Hindlimb muscle (tissue), 1 donor: ENCODE measurements at places on chromosomes 16 and 17. TPM values are rescaled to one million over a fixed set of nuclear protein-coding genes. Genes with fewer than 3 reads are reported as not detected.

Gene PRSS22
- polyA plus RNA-seq, result not detected

Gene KRTAP4-1
- polyA plus RNA-seq, result not detected

Gene GINS2
- polyA plus RNA-seq, result 6.5 TPM

Gene ATP1B2
- polyA plus RNA-seq, result 33.8 TPM

Gene CES3
- 0.37 TPM for polyA plus RNA-seq

Gene USP6
- polyA plus RNA-seq, result 21.0 TPM

Gene CCL16
- polyA plus RNA-seq, result 0.13 TPM

Gene CHST6
- 0.77 TPM for polyA plus RNA-seq

GRCh38 chr17:8074554-8074953 lies 13.0 kb downstream of the ALOX12B start:
- DNase-seq, result no peak

DNA sequence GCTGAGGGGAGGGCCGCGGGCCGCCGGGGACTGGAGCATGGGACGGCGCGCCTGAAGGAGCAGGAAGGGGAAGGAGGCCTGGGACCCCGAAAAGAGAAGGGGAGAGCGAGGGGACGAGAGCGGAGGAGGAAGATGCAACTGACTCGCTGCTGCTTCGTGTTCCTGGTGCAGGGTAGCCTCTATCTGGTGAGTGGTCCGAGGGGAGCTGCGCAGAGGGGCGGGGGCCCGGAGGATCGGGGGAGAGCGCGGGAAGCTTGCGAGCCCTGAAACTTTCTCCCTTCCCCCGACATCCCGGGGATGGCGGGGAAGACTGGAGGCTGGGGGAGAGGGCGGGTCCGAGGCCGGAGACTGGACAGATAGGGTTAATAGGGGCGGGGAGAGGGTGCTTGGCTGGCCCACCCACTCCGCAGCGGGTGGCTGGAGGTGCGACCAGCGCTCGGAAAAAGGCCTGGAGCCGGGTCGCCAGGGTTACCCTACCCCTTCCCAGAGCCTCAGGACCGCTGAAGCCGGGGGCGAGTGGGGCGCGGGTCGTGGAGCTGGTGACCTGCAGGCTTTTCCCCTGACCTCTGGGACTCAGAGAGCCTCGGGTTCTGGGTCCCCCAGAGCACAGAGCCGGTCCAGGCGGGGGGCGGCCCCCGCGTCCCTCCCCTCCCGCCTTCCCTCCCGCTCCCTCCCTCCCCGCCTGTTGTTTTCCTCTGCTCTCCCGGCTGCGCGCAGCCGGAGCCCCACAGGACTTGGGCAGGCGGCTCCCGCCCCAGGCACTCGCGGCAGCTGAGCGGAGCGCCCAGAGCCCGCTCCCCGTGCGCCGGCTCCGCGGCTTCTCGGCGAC lies 631 bp downstream of the NXPH3 start:
- peak; percentile 70 for DNase-seq

GRCh38 chr17:77101521-77102410 lies 39.0 kb upstream of the SEC14L1 start:
- no peak for DNase-seq

GRCh38 chr17:65627108-65627507 lies 65.7 kb upstream of the AXIN2 start:
- DNase-seq, result no peak

DNA sequence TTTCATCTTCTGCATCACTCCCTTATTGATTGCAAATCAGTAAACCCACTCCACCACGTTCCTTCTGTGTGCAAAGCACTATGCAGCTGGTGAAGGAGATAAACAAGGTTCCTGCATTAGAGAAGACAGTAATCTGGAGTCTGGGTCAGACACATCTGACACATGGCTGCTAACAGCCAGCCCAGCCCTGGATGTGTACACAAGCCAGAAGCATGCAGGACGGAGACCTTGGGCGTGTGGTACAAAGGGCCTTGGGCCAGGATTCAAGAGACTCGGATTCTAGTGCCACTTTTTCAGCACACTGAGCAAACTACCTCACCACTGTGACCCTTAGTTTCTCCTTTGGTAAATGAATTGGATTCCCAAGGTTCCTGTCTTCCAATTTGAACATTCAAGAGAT lies 86.6 kb upstream of the DNAH9 start:
- DNase-seq, result no peak

- no peak for DNase-seq
Observed at GRCh38 chr17:59139939-59140338, 15.0 kb downstream of the SKA2 start.

DNA sequence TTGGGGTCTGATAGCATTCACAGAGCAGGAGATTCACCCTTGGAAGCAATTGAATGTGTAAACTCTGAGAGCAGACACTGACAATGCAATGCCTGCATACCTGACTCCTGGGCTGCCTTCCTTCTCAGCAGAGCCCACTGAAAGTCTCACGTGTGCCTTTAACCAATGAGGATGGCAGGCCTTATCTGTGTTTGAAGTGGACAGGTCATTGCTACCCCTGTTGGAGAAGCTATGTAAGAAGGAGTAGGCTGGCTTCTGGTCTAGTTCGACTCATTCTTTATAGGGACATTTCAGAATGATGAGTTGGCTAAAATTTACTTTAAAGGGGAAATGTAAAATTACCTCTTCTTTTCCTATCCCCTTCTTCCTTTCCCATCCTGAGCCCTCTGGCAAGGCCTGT lies 446.3 kb downstream of the SLC39A11 start:
- DNase-seq, result no peak

DNA sequence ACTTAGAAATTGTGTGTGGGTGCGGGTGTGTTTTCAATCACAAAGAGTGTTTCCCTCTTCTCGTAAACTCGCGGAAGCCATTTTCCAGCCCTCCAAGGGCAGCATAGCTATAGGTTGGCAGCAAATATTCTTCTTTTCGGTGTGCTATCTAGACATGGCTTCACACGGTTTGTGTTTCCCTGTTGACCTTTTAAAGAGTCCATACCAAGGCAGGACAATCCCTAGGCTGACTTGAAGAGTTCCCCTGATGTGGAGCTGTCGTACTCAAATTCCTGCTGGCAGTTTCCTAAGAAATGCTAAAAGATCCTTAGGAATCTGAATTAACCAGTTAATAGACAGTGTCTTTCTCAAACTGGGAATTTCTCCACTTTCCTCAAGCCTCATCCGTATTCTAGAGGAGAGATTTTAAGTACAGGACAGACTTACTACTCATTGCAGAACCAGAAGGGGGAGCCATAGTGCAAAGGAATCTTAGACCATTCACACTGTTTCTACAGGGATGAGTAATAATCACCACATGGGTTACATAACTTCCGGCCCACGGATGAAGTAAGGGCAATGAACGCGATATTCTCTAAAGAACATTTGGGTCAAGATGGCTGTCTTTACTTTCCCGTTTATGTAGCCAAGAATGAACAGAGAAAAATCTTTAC lies 288.6 kb upstream of the ELAC2 start:
- DNase-seq, result peak; percentile 9

DNA sequence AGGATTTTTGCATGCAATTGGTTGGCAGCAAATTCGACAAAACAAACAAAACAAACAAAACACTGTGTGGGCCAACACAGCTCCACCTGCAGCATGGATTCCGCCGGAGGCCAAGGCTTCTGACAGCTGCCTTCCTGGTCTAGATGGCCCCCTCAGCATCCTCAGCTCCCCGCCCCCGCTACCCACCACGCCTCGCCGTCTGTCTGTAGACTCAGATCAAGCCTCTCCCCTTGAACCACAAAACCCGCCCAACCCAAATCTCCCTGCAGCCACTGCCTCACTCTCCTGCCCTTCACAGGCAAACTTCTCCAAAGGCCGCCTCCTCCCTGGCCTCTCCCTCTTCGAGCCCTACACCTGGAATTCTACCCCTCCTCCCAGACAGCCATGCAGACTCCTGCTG lies 57.9 kb downstream of the RTN4RL1 start:
- no peak for DNase-seq

- DNase-seq, result no peak
Observed at GRCh38 chr16:16036359-16036792, 87.0 kb downstream of the ABCC1 start.

DNA sequence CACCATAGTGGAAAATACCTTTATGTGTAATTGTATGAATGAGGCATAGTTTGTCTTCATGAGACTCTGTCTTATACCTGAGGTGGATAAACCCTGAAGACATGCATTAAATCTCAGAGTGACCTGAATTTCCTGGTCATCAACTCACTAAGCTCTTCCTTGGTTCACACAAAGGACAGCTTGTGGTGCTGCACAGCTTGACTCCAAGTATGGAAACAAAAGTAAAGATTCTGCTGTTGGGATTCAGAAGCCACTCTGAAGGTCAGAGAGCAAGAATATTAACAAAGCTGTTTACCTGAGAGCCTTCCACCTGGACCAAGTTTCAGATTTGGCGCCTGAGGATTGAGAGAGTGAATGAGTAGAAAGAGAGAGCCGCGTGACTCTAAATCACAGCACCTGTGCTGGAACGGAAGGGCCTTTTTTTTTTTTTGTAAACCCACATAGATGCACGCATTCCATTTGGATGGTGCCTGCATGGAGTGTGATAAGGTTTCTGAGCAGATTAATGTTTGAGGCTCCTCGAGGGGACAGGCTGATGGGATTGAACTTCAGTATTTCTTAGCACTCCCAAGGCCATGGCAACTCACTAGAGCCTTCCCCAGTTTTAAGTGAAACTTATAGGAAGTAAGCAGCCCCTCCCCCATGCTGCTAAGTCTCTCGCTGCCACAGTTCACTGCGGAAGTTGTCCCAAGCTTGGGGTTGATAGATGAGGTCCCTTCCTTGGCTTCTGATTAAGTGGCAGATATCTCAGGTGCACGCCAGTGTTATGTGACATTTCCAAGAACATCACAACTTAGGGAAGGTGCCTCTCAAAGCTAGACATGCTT lies 28.7 kb downstream of the CALB2 start:
- no peak for DNase-seq

- no peak for DNase-seq
Observed at GRCh38 chr17:77852731-77853130, 105.8 kb upstream of the TNRC6C start.

GRCh38 chr17:37662353-37662752 lies 19.1 kb upstream of the DDX52 start:
- no peak for DNase-seq

- no peak for DNase-seq
Observed at GRCh38 chr16:17831330-17831729, 360.6 kb upstream of the XYLT1 start.

- no peak for DNase-seq
Observed at GRCh38 chr17:37225465-37225864, 150.3 kb upstream of the C17orf78 start.

DNA sequence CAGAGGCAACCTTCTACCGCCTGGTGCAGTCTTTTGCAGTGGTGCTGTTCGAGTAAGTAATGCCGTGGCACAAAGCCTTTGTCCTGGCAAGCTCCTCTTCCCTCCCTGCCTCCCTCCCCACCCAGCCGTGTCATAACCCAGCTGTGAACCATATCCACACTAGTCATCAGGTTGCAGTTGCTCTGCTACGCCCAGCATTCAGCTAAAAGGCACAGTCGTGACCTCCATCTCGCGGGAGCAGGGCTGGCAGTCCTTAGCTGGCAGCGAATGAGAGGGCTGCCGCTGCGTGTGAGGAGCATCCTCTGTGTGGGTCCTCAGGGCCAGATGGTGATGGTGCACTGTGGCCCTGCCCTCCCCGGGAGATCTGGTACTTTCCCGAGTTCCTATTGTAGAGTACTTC lies 39.3 kb downstream of the CIBAR2 start:
- DNase-seq, result no peak

DNA sequence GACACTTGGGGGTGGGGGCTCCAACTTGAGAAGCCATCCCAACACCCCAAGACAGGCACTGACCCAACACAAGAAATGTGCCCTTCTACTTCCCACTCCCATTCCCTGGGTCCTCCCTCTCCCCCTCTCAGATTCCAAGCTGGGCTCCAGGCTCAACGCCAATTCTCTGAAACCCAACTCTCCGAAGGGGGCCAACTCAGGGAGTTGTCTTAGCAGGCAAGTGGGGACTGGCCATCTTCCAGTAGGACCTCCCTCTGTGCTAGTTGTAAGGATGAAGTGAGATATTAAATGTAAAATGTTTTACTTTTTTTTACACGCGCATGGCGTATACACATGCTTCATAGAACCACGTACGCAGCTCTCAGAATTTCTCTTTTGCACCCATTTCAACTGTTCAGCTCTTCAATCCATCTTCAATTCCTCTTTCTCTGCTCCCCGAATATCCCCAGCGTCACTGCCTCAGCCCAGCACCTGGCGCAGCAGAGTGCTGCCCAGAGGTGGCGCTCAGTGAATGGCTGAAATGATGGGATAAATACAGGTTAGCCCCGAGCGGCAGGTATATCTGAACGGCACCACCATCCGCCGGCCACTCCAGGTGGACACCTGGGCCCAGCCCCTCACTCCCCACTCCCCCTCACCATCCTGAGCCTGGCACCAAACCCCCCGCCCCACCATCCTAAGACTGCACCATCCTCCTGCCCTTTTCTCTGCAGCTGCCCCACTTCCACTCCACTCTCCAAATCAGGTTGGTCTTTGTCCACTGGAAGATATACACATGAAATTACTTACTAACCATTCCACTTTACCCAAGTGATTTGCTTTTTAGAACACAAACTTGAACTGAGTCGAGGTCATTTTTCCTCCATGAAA lies 43.9 kb upstream of the TNRC6C start:
- peak; percentile 48 for DNase-seq

DNA sequence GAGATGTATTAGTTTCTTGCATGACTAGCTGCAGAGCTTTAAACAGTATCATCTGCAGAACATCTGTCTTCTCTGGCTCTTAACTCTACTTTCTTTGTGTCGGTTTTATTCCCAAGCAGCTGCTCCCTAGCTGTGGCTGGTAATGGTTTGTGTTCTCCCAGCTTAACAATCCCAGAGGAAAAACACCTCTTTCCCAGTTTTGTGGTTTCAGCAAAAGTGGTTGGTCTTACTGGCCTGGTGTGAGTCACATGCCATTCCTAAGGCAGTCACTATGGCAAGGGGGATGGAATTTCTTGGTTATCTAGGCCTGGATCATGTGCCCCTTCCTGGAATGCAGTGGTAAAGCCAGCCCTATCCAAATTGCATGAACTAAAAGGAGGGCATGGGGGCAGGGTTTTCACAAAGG lies 27.5 kb downstream of the OMG start:
- peak; percentile 36 for DNase-seq

DNA sequence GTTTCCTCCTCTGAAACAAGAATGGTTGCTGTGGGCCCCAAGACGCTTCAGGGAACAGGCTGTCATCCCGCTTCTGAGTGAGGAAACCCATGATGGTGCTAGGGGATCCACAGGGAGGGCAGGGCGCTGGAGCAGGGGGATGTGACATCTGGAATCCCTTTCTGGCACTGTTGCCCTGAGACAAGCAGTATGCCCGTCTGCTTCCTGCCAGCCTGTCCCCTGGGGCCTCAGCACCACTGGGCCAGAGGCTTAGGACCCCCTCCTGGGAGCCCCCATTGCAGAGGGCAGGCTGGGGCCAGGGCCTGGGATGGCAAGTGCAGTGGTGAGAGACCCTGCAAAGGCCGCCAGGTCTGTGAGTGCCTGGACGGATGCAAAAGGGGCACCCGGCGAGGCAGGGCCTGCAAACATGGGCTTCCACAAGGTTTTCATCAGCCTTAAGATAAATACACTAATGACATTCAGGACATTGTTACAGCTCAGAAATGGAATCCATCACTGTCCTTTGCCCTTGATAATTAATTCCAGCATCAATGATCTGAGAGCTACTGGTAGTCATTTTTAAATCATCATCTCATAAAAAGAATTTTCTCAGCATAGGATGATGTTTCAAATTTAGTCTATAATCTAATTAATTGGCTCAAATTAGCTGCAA lies 51.6 kb downstream of the PRMT7 start:
- DNase-seq, result no peak

- DNase-seq, result peak; percentile 76
Observed at GRCh38 chr17:17836818-17837379, at the start of gene SREBF1. Gene SREBF1 (minus strand): TSS chr17:17836986. CDS start chr17:17836817, 169 bp downstream.
